ENCODE measurements at places on chromosomes 7 and 10.

- DNase-seq, result no peak
Observed at GRCh38 chr7:148763622-148764021, 64.9 kb downstream of the CUL1 start.

DNA sequence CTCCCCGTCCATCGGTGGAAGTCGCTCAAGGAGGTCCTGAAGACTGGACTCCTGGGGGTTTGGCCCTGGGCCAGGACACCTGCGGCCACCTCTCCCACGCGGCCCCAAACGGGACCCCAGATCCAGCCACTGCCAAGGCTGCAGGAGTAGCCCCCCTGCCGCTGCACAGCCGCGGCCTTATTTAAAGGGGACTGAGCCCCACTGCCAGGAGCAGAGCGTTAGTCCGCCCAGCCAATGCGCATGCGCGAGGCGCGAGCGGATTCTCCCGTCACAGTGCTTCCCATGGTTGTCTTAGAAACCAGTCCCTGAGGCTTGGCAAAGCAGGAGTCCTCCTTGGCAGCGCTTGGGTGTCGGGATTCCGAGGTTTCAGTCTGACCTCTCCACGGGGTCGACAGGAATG lies 320.0 kb downstream of the ZNF716 start:
- DNase-seq, result no peak

DNA sequence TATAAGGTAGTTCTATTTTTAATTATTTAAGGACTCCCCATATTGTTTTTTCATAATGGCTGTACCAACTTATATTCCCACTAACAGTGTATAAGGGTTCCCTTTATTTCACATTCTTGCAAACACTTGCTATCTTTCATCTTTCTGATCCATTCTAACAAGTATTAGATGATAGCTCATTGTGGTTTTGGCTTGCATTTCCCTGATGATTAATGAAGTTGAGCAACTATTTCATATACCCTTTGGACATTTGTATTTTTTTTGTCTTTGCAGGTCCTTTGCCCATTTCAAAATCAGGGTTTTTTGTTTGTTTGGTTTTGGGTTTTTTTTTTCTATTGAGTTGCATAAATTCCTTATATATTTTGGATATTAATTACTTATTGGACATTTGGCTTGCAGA lies 107.2 kb downstream of the EPC1 start:
- no peak for DNase-seq

DNA sequence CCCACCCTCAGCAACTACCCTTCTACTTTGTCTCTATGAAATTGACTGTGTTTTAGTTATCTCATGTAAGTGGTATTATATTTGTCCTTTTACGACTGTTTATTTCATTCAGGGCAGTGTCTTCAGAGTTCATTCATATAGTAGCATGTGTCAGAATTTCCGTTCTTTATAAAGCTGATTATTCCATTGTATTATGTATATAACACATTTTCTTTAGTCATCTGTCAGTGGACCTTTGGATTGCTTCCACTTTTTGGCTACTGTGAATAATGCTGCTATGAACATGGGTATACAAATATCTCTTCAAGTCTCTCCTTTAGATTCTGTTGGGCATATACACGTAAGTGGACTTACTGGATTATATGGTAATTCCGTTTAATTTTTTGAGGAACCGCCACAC lies 14.5 kb downstream of the SLF2 start:
- no peak for DNase-seq

DNA sequence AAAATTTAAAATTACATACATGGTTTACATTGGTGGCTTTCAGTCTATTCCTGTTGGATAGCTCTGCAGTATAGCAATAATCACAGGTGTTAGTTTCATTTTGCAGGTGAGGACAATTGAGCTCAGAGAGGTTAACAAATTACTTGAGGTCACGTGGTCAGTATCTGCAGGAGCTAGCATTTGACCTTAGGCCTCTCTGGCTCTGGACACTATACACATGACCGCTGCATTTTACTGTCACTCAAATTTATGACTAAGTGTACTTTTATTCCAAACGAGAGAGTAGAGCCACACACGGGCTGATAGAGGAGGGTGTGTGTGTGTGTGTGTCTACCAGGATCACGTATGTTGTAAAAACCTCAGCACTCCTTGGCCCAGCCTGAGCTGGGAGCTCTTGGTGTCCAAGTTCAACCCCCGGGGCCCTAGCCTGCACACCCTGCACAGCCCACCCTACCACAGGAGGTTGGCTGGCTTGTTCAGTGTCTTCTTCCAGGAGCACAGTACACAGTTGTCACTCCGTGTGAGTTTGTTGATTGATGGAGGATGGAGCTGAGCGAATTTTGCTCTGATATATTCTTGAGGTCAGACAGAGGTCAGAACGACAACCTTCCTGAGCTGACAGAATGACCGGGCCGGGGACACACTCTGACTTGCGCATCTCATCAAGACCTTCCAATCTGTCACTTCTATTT lies 272.7 kb downstream of the GFRA1 start:
- DNase-seq, result no peak

DNA sequence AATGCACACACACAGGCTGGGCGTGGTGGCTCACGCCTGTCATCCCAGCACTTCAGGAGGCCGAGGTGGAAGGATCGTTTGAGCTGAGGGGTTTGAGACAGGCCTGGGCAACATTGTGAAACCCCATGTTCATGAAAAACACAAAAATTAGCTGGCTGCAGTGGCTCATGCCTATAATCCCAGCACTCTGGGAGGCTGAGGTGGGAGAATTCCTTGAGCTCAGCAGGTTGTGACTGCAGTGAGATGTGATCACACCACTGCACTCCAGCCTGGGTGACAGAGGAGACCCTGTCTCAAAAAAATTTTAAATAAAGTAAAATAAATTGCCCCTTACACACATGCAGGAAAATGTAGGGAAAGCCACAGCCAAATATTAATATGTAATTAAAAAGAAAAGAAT lies 44.1 kb downstream of the RNF32 start:
- no peak for DNase-seq

All from activated naive CD8-positive, alpha-beta T cell treated with anti-CD3 and anti-CD28 coated beads, Interleukin-2, amount 50 U/mL, for 24 hours (primary cell).